ENCODE measurements at places on chromosomes 5 and 9. TPM values are rescaled to one million over a fixed set of nuclear protein-coding genes. Genes with fewer than 3 reads are reported as not detected.
A peak's percentile ranks its signal among the peaks of the same experiment; 100 is the strongest.

- H3K4me1 ChIP-seq, result peaks cover 2% of the 10 kb centered on the region
- no peaks in the 10 kb centered on the region for H3K27me3 ChIP-seq
- H3K4me3 ChIP-seq, result no peak overlapping the region
- no peaks in the 10 kb centered on the region for H3K36me3 ChIP-seq
- DNase-seq, result peak; percentile 22
- H3K27ac ChIP-seq, result no peak overlapping the region
These were observed 63.5 kb downstream of the ZNF474 start for GRCh38 chr5:122192497-122193496.

DNA sequence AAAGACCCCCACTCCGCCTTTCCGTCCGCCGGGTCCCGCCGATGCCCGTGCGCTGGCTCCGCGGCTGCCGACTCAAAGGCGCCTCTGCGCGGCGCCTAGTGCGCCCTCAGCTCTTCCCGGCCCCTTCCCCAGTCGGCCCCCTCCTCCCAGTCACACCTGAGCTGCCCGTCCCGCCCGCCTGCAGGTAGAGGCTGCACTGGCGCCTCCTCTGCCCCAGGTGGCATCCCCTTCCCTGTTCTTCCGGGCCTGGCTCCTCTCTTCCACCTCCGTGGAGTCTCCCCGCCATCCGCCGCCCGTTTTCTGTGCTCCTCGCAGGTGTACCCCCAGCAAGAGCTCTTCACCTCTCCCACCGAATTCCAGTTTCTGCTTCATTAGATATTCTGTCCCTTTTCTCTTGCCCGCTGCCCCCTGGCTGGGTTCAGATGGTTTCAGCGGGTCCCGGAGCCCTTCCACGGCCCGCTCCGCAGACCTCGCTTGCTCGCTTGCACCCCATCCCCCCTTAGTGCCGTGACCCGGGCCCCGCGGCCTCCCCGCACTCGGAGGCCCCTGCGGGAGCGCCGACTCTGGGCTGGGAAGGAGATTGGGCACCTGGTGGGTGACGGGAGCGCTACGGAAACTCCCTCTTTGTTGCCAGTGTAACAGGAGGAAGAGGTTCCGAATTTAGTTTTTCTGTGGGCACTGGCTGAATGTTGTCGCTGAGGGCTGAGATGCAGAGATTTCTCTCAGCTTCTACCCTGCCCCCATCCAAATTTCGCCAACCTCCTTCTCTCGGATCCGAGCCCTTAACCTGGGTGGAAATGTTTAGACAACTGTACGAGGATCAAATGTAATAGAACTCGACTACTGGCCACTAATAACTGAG, 809 bp downstream of the SLC44A1 start:
- peak; percentile 53 for DNase-seq
- peak overlapping the region; percentile 88 for H3K4me3 ChIP-seq
- H3K27ac ChIP-seq, result peak overlapping the region; percentile 26
- no peaks in the 10 kb centered on the region for H3K27me3 ChIP-seq

GRCh38 chr9:96478829-96479371, 28.9 kb downstream of the HABP4 start:
- no peak overlapping the region for H3K27ac ChIP-seq
- DNase-seq, result no peak
- H3K4me3 ChIP-seq, result no peak overlapping the region
- no peaks in the 10 kb centered on the region for H3K4me1 ChIP-seq

DNA sequence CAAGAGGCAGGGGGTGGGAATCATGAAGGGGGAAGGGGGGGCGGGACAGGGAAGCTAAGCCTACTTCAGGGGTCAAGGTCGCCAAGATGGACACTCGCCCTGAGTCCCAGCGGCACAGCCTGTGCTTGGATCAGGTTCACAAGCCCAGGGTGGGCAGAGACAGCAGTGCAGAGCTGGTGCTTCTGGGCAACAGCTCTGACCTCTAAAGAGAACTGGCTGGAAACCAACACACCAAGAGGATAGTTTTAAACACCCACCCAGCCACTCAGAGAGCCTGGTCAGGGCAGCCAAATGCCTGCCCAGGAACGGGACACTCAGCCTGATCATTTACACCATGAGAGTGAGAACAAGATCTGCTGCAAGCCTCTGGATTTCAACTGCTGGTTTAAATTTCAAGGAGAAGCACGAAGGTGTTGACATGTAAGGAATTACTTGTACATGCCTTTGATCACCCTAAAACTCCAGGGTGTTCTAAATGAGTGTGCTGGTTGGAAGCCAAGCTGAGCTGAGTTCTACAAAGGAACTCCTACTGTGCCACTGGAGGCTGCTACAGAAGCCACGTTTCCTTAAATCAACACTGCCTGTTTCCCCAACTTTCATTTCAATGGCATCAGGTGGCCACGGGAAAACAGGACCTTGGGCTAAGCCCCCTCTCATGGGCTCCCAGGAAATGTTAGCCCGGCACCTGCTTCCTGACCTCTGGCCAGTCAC, 91.5 kb downstream of the TTLL11 start:
- H3K27ac ChIP-seq, result no peak overlapping the region
- H3K36me3 ChIP-seq, result no peaks in the 10 kb centered on the region
- H3K27me3 ChIP-seq, result no peaks in the 10 kb centered on the region
- DNase-seq, result no peak
- H3K4me3 ChIP-seq, result no peak overlapping the region

GRCh38 chr9:116337015-116337414, 183.4 kb downstream of the PAPPA start:
- H3K4me1 ChIP-seq, result no peaks in the 10 kb centered on the region
- no peaks in the 10 kb centered on the region for H3K36me3 ChIP-seq
- no peak for DNase-seq
- no peak overlapping the region for H3K4me3 ChIP-seq
- no peak overlapping the region for H3K27ac ChIP-seq
- H3K27me3 ChIP-seq, result no peaks in the 10 kb centered on the region

DNA sequence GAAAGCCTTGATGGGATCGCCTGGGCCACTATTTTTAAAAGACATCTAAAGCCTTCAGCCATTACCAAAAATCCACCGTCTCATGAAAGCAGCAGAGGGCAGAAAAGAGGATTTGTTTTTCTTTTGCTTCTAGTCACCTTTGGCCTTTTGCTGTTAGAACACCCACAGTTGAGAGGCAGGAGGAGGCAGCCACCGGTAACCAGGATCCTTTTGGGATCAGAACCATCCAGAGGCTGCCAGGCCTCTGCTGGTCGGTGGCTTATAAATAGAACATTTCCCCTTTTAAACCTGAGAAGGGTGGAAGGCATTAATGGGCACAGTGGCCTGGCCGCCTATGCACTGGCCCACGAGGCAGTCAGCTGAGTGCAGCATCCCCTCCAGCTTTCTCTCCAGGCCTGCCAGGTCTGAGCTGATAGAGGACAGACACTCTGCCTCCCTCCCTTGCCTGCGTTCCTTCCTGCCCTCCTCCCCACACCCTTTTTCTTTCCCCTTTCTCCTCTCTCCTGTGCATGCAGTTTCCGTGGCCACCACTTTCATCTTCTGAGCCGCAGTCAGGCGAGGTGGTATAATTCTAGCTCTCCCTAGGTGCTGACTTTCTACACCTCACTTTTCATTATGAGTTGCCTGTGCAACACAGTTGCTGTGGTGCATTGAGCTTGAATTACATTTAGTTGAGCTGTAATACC, 253.4 kb downstream of the ARHGAP26 start:
- DNase-seq, result peak; percentile 10
- H3K36me3 ChIP-seq, result no peaks in the 10 kb centered on the region
- no peaks in the 10 kb centered on the region for H3K27me3 ChIP-seq
- no peak overlapping the region for H3K27ac ChIP-seq

- no peak for DNase-seq
- no peaks in the 10 kb centered on the region for H3K36me3 ChIP-seq
- H3K27ac ChIP-seq, result no peak overlapping the region
- H3K4me1 ChIP-seq, result peaks cover 2% of the 10 kb centered on the region
These were observed 49.9 kb downstream of the ITGA1 start for GRCh38 chr5:52837591-52838001.

Gene ECM2
- 55.7 TPM for total RNA-seq
